ENCODE measurements at places on chromosomes 12 and 14.
A peak's percentile ranks its signal among the peaks of the same experiment; 100 is the strongest.

DNA sequence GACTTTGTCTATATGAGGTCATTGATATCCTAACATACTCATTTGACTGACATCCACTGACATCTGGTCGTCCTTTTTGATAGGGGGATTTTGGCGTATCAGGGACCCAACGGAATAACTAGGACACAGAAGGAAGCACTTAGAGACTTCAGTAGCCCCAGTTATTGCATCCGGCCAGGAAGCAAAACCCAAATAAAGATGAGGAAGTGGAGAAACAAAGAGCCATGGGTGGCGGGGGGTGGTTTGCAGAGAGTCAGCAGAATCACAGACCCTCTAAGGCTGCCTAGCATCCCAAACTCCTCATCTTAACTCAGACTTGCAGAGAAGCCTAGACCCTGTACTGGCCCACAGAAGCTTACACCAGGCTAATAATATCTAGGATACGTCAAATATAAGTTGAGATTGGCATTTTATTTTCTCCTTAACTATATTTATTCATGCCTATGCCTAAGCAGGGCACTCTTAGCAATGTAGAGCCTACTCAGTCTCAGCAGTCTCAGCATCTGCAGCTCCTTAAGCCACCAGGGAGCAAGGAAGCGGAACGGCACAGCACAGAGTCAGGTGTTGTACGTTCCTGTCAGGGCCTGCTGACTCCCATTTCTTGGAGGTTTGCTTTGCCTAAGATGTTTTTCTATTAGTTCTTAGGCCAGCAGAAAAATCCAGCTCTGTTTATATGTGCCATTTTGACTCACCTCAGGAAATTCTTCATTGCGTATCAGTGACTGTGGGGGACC is 45.1 kb downstream of the KCNA1 start:
- no peak for DNase-seq

GRCh38 chr12:11882301-11883019 is 188.3 kb upstream of the BCL2L14 start:
- DNase-seq: no peak

DNA sequence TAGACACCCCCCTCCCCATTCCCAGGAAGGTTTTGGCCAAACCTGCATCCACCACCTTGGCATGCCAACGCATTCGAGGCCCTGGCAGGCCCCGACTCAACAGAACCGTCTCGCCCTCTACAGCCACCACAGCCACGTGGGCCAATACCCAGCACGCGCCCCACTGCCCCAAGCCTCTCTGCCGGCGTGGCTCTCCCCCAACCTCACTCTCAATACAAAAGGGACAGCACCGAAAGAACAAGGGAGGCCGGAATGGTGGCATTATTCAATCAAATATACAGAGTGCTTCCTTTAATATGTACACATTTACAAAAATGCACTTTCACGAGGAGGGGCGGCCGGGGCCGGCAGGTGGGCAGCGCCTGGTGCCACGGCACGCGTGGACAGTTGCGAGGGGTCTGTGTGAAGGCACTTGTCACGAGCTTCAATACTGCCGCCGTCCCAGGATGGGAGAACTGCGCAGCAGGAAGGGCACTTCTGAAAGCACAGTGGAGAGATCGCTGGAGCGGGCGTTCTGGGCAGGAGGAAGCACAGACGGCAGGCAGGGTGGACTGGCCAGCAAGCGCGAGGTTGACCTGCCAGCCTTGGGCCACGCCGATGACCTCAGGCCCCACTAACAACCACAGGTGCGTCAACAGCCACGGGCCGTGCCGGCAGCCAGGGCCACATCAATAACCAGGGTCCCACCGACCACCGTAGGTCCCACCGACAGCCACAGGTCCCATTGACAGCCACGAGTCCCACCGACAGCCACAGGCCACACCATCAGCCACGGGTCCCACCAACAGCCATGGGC is 26.9 kb downstream of the JAG2 start:
- DNase-seq: no peak

- DNase-seq: no peak
Observed at GRCh38 chr14:53942970-53943750, 13.5 kb downstream of the BMP4 start.

- DNase-seq: peak; percentile 81
Observed at GRCh38 chr14:77037938-77038568, 9.5 kb upstream of the IRF2BPL start.

GRCh38 chr12:21323736-21324135 is 11.0 kb downstream of the SLCO1A2 start:
- DNase-seq: no peak

DNA sequence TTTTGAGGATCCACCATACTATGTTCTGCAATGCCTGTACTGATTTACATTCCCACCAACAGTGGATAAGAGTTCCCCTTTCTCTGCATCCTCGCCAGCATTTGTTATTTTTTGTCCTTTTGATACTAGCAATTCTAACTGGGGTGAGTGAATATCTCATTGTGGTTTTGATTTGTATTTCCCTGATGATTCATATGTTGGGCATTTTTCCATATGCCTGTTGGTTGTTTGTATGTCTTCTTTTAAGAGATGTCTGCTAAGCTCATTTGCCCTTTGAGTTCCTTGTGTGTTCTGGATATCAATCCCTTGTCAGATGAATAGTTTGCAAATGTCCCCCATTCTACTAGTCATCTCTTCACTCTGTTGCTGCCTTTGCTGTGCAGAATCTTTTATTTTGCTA is 49.0 kb upstream of the MSRB3 start:
- no peak for DNase-seq

- no peak for DNase-seq
Observed at GRCh38 chr14:80946187-80946586, 4.6 kb upstream of the CEP128 start.

GRCh38 chr12:62800707-62801400 is 134.1 kb downstream of the PPM1H start:
- DNase-seq: no peak

GRCh38 chr14:97695456-97695981 is 898.3 kb downstream of the VRK1 start:
- no peak for DNase-seq

GRCh38 chr12:31007153-31007495 is 66.5 kb upstream of the DDX11 start:
- no peak for DNase-seq

GRCh38 chr12:53190108-53190729 is 9.5 kb upstream of the CSAD start:
- DNase-seq: peak; percentile 69
